Muscle of leg (tissue), 16 donors: ENCODE measurements at places on chromosomes 5 and 9. TPM values are rescaled to one million over a fixed set of nuclear protein-coding genes. Genes with fewer than 3 reads are reported as not detected.
A peak's percentile ranks its signal among the peaks of the same experiment; 100 is the strongest.

DNA sequence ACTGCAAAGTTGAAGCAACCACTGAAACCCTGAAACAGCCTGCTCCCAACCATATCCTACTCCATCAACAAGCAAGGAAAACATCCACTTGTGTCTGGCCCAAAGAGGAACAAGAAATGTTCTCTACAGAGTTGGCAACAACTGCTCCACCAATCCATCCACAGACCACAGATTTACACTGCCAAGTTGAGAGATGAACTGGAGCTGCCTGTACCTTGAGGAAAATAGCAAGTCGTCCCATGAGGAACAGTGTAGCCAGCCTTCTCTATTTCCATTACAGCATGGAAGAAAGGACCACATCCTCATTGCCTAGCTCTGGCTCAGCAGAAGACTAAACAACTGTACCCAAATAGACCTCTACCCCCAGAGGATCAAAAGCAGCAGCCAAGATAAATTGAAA, 60.4 kb downstream of the DEPDC1B start:
- DNase-seq = no peak

GRCh38 chr9:98149422-98149821, 30.4 kb upstream of the TRIM14 start:
- no peak for DNase-seq

GRCh38 chr5:180868960-180869359, 7.9 kb upstream of the ZFP62 start:
- DNase-seq = peak; percentile 78

- no peak for DNase-seq
Observed at GRCh38 chr9:120389300-120389699, 190.7 kb downstream of the CDK5RAP2 start.

DNA sequence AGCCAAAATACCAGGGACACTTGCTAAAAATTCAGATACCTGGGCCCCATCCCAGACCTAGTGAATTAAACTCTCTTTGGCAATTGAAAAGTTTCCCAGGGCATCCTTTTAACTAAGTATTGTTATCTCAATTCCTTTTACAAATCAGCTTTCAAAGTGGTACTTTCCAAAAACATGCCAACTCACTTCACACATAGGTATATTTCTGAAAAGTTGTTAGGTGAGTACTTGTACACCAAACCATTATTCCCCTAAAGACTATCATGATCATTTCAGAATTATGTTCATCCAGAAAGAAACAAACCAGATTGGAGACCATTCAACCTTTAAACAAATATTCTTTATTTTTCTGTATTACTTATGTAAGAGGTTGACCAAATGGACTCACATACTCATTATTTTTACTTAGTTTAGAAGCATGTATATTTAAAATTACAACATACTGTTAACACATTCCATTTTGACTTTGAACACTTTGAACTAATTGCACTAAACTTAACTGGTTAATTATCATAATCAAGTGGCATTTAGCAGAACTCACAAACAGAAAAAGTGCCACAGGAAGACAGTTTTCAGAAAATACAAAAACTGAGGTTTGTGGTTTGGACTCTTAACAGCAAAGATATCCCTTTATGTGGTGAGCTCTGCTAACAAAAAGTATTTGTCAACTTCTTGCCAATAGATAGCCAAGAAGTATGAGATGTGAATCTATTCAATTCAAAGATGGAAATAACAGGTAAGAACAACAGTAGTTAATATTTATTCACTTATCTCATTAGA, 40.7 kb downstream of the KIAA0825 start:
- no peak for DNase-seq

GRCh38 chr5:73333944-73334703, 114.5 kb downstream of the FOXD1 start:
- DNase-seq = no peak

DNA sequence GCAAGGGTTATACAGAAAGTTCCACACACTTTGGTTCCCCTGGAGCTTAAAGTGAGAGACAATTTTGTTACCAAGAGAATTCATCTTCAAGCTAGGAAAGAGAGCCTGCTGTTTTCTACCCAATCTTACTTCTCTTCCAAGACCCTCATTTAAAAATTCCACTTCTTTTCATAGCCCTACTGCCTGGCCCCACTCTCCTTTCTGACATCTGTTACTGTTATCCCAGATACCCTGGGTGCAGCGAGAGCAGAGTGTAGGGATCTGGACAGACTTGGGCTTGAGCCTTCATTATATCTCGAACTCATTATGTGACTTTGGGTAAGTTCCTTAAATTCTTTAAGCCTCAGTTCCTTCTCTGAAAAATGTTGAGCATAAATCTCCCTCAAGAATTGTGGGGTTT, 263.1 kb downstream of the ASTN2 start:
- no peak for DNase-seq

DNA sequence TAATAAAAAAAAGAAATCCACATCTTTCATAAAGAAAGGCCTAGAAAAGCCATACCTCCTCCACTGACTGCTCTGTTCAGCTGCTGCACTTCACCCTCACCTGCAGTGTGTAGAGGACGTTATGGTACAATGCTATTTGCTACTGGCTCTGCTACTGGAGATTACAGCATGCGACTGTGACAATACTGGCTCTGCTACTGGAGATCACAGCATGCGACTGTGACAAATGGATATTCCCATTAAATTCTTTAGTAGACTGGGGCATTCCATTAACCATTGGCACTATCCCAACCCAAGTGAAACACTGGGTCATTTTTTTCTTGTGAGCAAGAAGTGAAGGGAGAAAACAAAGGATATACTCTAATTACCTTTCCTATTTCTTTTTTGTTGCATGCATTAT, 1063.5 kb upstream of the DMAC1 start:
- DNase-seq = no peak

GRCh38 chr5:61625681-61626621, 293.9 kb downstream of the ZSWIM6 start:
- DNase-seq = peak; percentile 59

GRCh38 chr5:51389288-51389576, 6.0 kb downstream of the ISL1 start:
- no peak for DNase-seq

- no peak for DNase-seq
Observed at GRCh38 chr9:70091572-70091971, 47.9 kb downstream of the MAMDC2 start.

DNA sequence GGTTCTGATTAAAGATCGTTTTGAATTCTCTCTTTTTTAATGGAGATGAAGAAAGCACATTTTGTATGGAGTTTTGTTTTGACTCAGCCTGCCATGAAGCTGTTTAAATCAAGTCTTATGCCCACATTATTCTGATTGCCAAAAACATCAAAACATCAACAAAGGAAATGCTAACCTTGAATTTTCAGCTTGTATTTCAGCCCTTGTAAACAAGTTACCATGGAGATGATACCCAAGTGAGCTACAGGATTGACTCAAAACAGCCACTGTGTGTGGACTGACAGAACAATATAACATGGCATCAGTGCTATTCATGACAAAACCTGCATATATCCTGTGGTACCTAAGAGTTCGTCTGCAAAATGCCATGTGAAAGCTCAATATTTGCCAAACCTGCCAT, 1581.0 kb downstream of the MAT2B start:
- no peak for DNase-seq

DNA sequence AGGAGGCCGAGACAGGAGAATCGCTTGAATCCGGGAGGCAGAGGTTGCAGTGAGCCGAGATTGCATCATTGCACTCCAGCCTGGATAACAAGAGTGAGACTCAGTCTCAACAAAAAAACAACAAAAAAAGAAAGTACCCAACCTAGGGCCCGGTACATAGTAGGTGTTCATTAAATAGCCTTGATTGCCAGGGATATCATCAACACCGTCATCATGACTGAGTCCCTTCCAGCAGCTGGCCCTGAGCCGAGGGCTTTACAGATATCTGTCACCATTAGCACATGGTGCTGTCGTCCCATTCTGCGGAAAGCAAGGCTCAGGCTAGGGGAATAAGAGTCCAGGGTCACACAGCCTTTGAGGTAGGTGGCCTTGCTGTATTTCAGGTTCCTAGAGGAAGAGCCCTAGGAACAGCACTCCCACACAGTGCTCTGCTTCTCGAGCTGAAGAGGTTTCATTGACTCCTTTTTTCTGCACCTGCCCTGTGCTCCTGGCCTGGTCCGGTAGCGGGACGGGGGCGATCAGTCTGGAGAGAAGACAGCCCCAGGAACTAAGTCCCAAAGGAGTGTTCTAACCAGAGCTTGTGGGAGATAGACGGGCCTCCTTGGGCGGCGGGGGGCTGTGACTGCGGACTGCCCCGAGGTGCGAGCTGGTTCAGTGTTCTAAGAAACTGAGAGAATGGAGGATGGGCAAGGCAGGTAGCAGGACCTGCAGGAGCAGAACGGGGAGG, 48.2 kb downstream of the CXXC5 start:
- DNase-seq = peak; percentile 44

PCDHGB3 gene
- total RNA-seq = 1.7 TPM

ESM1 gene
- total RNA-seq = 2.8 TPM

SYNPO gene
- 7.7 TPM for total RNA-seq
